H7 (cell line): ENCODE measurements at places on chromosomes 3 and 15. TPM values are rescaled to one million over a fixed set of nuclear protein-coding genes. Genes with fewer than 3 reads are reported as not detected.

DNA sequence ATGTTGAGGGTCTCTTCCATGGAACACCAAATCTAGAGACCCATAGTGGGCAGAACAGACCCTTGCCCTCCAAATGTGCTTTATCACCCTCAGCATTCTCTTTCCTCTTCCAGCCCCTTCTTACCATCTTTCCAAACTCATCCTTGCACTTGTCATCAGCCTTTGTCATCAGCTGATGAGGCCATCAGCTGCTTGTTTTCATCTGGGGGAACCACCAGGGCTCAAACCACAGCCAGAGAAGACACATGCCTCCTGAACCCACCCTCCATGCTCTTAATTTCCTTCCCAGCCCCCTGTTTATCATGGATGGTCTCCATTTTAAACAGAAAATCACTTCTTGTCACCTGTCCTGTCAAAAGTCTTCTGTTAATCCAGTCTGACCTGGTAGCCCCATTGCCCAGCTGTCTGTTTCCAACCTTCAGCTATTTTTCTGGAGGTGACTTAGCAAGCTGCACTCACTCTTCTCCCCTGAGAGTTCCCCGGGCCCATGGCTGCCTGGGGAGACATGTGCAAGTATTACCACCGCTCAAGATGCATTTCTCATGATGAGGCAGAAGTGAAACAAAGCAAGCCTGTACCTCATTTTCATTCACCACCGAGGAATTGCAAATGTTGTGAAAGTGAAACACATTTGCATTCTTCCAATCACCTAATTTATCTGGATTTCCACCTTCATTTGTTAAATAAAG lies 14.7 kb upstream of the SYNM start:
- DNase-seq, result no peak

GRCh38 chr15:34240537-34240936 lies 15.7 kb downstream of the EMC4 start:
- no peak for DNase-seq

DNA sequence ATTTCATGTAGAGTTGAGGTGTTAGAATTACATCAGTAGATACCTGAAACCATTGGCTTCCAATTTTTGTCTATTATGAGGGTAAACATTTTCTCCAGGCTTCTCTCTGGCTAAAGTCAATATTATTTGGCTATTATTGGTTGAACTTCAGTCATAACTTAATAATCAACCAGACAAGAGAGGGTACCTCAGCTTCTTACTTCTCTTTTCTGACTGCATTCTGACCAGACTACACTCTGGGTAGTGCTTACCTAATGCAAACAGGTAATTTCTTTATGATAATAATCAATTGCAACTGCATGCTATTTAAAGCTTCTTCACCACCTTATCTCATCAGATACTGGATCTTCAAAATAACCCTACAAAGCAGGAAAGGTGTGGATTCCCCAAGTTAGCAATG lies 85.1 kb downstream of the ANP32A start:
- DNase-seq, result no peak

- DNase-seq, result no peak
Measured at GRCh38 chr3:101544161-101544850, 17.4 kb upstream of the TRMT10C start.

The KCNH8 gene
- 0.55 and 1.3 TPM in 2 replicates for total RNA-seq

The CHD2 gene
- 29.7 and 35.5 TPM in 2 replicates for total RNA-seq

The TARS3 gene
- 6.2 and 8.0 TPM in 2 replicates for total RNA-seq

The TRH gene
- total RNA-seq, result 0.41 and 0.59 TPM in 2 replicates
